ENCODE measurements at places on chromosomes 2 and 18.

GRCh38 chr18:13530879-13531387 lies 195.4 kb downstream of the FAM210A start:
- DNase-seq: no peak

DNA sequence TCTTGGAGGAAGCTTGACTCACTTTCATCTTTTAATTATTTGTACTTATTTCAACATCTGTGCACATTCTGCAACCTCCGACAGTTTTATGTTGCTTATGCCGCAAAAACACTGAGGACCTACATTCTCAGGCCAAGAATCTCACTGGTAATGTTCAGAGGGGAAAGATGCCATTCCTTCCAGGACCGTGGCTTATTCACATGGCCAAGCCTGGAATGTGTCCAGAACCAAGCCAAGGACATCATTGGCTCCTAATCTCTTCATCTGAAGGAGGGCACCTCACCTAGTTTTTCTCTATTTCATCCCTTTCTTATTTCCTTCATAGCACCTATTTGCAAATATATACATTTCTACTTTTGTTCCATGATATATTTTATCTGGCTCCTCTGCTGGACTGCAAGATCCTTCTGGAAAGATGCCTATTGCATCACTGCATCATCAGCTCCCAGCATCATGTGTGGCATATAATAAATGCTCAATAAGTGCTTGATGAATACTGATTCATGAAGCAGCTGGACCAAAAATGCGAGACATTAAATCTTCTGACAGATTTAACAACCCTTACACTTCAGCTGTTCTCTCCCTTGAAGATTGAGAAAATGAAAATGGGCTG lies 377.1 kb downstream of the TNS1 start:
- DNase-seq: no peak

GRCh38 chr2:39227628-39228412 lies 15.9 kb downstream of the CDKL4 start:
- DNase-seq: peak; percentile 30

GRCh38 chr2:41698678-41699422 lies 349.0 kb upstream of the PKDCC start:
- peak; percentile 40 for DNase-seq

GRCh38 chr2:95010126-95010525 lies 15.4 kb upstream of the MAL start:
- DNase-seq: no peak

- DNase-seq: no peak
These were observed 533.4 kb downstream of the ERBB4 start for GRCh38 chr2:212005085-212005671.

DNA sequence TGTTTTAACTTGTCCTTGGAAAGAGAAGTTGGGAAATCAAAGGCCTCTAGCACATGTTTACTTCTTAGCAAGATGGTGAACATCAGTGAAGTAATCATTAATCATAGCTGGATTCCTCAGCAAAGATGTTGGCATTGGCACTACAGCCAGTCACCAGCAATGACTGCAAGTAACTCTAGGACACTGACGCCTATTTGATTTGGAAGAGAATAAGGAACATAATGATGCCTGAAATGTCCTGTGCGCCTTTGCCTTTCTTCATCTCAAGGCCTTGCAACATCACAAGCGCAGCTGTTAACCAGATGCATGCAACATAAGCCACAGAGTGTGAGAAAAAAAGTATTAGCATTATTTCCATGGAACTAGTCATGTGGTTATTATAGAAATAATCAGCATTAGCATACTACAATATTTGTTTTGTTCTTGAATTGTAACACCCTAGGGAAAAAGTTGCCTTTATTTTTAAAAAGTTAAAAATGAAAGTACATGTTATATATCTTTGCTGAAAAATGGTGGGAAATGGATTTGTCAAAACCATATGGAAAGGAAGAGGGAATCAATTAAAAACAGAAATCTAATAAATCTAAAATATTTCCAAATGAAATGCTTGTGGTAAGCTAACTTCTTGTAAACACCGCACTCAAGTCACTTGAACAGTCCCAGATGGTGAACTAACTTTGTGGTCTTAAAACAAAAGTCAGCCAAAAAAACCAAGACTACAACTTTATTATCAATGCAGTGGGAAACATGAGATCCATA lies 55.6 kb downstream of the THADA start:
- DNase-seq: no peak

GRCh38 chr2:1297372-1298159 lies 115.7 kb upstream of the TPO start:
- DNase-seq: no peak

- DNase-seq: no peak
These were observed 72.7 kb upstream of the MBOAT2 start for GRCh38 chr2:9076210-9076609.

- peak; percentile 45 for DNase-seq
These were observed 61.3 kb downstream of the ATL2 start for GRCh38 chr2:38315707-38316333.

DNA sequence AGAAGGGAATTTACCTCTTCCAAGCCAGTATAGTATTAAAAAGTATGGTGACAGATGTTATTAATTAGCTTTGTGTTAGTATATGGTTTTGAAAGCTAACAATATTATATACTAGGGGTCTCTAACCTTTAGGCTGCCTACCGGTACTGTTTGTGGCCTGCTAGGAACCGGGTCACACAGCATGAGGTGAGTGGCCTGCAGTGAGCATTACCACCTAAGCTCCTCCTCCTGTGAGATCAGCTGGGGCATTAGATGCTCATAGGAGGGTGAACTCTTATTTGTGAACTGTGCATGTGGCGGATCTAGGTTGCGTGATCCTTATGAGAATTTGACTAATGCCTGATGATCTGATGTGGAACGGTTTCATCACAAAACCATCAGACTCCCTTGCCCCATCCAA lies 583.4 kb upstream of the CDH2 start:
- DNase-seq: no peak

GRCh38 chr18:58997811-58998337 lies 133.2 kb downstream of the ZNF532 start:
- no peak for DNase-seq

GRCh38 chr2:234102112-234102511 lies 51.6 kb downstream of the SPP2 start:
- DNase-seq: no peak

- no peak for DNase-seq
These were observed 74.4 kb downstream of the PLCL1 start for GRCh38 chr2:197878792-197879191.

- DNase-seq: no peak
These were observed 125.4 kb downstream of the DTNA start for GRCh38 chr18:34835466-34835865.

- DNase-seq: peak; percentile 45
These were observed 221.6 kb downstream of the RBM43 start for GRCh38 chr2:151040039-151040438.

- no peak for DNase-seq
These were observed 211.6 kb downstream of the PID1 start for GRCh38 chr2:229059331-229060033.

DNA sequence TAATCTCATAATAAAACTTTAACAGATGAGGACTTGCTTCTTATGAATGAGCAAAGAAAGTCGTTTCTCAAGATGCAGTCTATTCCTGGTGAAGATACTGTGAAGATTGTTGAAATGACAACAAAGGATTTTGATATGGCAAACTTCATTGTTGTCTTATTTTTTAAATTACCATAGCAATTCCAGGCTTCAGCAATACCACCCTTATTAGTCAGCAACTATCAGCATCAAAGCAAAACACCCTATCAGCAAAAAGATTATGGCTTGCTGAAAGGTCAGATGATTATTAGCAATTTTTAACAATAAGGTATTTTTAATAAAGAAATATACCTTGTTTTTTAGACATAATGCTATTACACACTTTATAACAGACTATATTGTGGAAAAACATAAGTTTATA lies 88.3 kb downstream of the COL5A2 start:
- no peak for DNase-seq

DNA sequence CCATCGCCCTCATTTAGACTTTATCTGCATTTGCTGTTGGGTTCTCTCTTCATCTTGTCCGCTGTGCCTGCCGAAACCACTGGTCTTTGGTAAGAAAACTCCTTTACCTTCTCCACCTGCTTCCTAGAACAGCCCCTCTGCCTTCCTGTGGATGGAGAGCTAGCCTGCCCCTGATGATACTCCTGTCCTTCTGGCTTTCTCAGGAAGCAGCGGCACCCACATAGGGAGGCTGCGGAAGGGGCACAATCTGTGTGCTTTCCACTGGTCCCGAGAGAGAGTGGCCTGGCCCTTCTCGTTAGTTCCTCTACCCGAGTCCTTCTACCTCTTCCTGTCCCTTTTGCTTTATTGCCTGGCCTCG lies 80.3 kb upstream of the RBM44 start:
- no peak for DNase-seq

- DNase-seq: no peak
These were observed 47.4 kb upstream of the KIDINS220 start for GRCh38 chr2:8884812-8885211.

- no peak for DNase-seq
These were observed 35.4 kb downstream of the NPC1 start for GRCh38 chr18:23550898-23551297.

DNA sequence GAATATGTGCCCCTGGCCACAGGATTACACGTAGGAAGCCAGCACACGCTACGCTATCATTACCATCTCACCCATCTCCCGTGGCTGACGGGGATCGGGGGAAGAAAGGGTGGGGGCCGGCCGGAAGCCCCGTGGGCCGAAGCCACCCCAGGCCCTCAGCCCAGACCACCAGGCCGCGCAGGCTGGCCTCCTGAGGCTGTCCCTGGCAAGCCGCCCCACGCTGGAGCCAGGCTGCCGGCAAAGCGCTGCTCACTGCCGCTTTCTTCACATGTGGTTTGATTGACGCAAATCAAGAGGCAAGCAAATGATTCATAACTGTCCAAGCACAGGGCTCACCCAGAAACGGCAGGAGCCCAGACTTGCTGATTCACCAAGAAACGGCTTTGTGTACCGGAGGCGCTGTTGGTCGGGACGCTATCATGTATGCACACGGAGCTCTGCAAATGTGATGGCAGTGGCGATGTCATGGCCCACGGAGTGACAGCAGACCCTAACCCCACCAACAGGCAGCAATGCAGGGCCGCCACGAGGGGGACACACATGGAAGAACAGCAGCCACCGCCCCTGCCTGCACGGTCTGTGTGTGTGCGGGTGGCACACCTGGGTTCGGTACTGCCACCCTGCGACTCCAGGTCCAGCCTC lies 125.7 kb downstream of the HDAC4 start:
- DNase-seq: peak; percentile 47

DNA sequence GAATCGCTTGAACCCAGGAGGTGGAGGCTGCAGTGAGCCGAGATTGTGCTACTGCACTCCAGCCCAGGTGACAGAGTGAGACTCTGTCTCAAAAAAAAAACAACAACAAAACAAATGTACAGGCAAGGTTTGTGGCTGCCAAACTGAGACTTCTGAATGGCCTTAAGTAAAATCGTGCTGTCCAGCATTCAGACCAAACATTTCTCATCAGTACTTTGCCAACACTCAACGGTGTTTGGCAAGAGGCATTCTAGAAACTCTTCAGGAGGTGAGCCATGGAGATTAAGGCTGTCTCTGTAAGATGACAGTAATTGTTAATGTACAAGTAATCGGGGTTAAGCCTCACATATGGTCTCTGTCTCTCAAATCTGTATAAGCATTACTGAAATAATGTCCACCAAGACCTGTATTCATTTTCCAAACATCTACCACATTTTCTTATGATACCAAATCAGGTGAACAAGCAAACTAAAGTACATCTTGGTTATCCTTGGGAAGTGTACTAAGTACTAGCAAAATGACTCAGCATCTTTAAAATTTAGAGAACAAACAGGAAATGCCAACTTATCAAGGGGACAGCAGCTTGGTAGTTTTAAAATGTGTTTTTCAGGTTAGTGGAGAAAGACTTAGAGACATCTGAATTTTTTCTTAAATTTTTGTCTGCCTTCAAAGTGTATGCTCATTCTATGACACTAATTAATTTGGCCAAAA lies 29.3 kb downstream of the SERPINE2 start:
- no peak for DNase-seq

- no peak for DNase-seq
These were observed 90.5 kb upstream of the TACR1 start for GRCh38 chr2:75289771-75290170.

DNA sequence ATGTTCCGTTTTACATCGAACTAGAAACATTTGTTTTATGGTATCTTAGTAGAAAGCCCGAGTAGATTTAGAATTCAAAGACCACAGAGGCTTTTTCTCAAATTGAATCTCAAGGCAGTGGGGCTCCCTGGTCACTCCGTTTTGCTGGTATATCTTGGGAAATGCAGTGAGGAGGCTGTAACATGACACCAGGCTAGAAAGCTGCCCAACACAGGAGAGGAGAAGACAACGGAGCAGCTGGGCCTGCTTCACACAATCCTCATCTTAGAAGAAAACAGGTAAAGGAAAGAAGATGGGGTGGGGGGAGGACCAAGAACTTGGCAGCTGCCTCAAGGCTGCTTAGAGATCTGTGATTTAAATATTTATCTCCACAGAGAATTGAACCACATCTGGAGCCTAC lies 38.3 kb upstream of the EPB41L3 start:
- no peak for DNase-seq

DNA sequence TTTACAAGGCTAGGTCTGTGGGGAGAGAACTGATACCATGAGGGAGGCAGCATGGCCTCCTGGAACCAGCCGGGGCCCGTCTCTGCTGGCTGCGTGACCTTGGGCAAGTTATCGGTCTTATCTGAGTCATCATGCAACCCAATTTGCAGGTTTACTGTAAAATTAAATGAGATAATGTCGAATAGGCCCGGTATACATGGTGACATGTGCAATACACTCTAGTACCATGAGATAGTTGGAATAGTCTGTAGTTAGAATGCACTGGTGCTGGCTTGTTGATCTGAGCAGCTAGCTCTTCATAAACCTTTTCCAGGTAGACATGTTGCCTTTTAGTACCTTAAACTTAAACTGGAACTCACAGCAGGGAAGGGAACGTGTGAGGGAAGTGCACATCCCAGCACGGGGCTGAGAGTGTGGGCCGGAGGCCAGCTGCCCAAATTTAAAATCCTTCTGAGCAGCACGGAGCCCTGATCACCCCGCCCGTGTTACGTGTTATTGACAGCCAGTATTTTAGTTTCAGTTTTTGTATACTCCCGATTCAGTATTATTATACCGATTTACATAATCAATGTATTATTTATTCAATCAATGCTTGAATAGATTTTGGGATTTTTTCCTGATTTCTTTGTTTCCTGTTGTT lies 72.4 kb upstream of the HS6ST1 start:
- no peak for DNase-seq

DNA sequence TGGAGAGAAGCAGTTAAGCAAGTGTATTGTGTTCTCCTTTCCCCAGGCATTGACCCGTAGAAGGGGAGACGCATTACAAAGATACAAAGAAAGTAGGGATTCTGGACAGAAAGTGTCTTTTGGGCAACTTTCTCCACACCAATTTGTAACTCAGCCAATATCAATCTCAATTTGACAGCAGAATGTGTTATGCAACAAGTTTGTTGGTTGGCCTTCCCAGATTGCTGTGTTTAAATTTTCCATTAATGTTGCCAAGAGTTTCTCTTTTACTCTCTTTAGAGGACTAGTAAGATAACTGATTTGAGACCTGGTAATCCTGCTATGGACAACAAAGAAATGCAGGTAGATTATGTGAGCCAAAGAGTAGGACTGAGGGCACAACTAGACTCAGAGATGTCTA lies 279.6 kb downstream of the ZNF804A start:
- DNase-seq: no peak

GRCh38 chr18:75529394-75529793 lies 101.9 kb upstream of the SMIM21 start:
- DNase-seq: no peak

All from NCI-H446 (cell line).